Activated CD4-positive, alpha-beta T cell treated with anti-CD3 and anti-CD28 coated beads, Interleukin-2, amount 50 U/mL, for 24 hours (primary cell): ENCODE measurements at places on chromosomes 2 and 18.

- no peak for DNase-seq
Observed at GRCh38 chr18:79986726-79987125, 1.6 kb downstream of the TXNL4A start.

DNA sequence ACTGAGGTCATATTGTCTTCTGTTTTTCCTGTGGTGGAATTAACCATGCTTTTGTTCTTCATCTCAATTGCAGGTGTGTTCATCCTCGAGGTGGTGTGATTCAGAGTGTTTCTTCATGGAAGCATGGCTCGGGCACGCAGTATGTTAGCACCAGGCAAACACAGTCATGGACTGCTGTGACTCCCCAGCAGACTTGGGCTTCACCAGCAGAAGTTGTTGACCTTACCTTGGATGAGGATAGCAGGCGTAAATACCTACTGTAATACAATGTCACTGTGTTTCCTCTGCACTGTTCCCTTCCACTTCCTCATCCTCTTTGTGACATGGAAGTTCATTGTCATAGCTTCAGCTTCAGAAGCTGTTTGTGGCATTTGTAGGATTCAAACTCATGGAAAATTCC, 158.7 kb downstream of the HAUS1 start:
- no peak for DNase-seq

GRCh38 chr2:160974803-160975202, 185.4 kb upstream of the TANK start:
- DNase-seq: no peak

DNA sequence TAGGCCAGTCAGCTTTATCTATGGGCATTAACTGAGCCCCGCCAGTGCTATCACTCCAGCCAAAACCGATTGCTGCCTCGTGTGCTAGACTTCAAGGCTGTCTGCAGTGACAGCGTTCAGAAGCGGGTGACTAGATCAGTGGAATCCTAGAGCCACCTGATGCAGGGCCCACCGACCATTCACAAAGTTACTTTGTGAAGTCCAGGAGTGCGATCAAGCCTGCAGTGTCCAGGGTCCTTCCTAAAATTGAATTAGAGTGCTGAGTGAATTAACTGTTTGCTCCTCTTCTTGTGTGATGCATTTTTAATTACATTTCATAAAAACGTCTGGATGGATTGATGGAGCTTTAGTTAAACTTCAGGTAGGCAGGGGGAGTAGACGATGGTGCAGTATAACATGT, 13.9 kb downstream of the PCARE start:
- no peak for DNase-seq

- no peak for DNase-seq
Observed at GRCh38 chr2:105383432-105384166, 15.3 kb downstream of the FHL2 start.

GRCh38 chr18:8562919-8563318, 46.3 kb upstream of the RAB12 start:
- DNase-seq: no peak

- no peak for DNase-seq
Observed at GRCh38 chr2:75522543-75523312, 38.0 kb downstream of the EVA1A start.

- no peak for DNase-seq
Observed at GRCh38 chr2:25740810-25741381, 67.5 kb upstream of the DTNB start.

- no peak for DNase-seq
Observed at GRCh38 chr18:2969695-2970094, 43.2 kb downstream of the LPIN2 start.

GRCh38 chr2:241149925-241150659, at the start of gene PPP1R7:
Gene PPP1R7 (plus strand): TSS chr2:241150467. CDS start chr2:241150496, 29 bp downstream.
- DNase-seq: peak; percentile 82

DNA sequence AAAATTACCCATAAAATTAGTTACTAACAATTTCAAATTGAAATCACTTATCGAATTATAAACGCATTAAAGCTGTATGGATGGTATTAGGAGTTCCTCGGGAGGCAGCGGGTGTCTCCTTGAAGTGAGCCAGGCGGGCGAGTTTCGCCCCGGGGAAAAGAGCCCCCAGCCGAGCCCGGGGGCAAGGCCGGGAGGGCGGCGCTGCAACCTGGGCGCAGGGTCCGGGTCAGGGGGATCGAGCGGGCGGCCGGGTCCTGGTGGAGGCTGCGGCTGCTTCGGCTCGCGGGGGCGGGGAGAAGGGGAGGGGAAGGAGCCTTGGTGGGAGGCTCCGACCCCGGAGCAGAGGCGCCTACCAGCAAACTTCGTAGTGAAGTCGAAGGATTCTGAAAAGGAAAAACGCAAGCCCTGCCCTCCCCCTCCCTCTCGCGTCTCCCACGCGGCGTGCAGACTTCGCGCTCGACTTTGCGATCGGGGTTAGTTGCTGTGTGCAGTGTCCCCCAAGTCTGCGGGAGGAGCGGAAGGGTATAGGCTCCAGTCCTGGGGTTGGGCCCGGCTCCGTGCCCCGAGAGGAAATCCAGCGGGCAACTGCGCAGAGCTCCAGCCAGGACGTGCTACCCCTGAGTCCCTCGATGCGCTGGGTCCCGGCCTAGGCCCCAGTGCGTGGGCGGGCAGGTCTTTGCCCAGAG, 140.8 kb downstream of the MEIS1 start:
- no peak for DNase-seq

DNA sequence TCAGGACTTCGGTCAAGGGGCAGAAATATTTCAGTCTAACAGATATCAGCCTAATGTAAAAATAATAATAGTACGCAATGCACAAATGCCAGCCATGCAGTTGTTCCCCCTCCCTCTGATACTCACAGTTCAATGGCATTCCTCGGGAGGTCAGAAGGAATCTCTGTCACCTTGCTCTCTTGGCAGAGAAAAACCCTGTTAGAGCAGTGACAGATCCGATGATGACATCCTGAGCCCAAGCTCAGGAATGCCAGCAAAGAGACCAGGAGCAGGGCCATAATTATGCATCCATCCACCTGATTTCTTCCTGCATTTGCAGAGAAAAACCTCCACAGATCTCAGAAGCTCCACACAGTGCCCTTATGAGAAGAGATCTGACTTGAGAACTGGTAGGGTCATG, at the start of gene FSHR:
TSS of gene FSHR (minus strand) at position 376 of the 400 bp plus-strand sequence. CDS start at position 278, 98 bp downstream.
- DNase-seq: no peak
